Tibial artery (tissue), 4 donors: ENCODE measurements at places on chromosomes 13 and 19.

- DNase-seq = no peak
These were observed 104.2 kb upstream of the IPO5 start for GRCh38 chr13:97849305-97849704.

- no peak for DNase-seq
These were observed 96.3 kb downstream of the TBC1D4 start for GRCh38 chr13:75385708-75386083.

GRCh38 chr13:25469169-25469525 is 97.4 kb downstream of the ATP8A2 start:
- no peak for DNase-seq

DNA sequence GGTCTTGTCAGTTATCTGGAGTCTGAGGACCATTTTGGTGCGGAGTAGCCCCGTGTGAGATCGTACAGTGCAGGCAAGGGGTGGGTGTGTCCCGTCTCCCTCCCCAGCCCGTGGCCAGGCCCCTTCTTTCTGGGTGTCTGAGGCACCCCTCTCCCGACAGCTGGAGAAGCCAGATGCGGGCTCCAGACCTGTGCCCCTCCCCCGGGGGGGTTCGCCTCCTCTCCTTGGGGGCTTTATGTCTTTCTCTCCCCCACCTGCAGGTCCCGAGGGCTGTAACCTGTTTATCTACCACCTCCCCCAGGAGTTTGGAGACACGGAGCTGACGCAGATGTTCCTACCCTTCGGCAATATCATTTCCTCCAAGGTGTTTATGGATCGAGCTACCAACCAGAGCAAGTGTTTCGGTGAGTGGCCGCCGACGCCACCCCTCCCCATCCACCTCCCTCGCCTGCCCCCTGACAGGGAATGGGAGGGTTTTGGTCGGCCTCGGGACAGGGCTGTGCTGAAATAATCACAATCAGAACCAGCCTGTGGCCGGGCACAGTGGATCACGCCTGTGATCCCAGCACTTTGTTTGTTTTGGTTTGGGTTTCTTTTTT is 65.6 kb downstream of the CELF5 start:
- no peak for DNase-seq

DNA sequence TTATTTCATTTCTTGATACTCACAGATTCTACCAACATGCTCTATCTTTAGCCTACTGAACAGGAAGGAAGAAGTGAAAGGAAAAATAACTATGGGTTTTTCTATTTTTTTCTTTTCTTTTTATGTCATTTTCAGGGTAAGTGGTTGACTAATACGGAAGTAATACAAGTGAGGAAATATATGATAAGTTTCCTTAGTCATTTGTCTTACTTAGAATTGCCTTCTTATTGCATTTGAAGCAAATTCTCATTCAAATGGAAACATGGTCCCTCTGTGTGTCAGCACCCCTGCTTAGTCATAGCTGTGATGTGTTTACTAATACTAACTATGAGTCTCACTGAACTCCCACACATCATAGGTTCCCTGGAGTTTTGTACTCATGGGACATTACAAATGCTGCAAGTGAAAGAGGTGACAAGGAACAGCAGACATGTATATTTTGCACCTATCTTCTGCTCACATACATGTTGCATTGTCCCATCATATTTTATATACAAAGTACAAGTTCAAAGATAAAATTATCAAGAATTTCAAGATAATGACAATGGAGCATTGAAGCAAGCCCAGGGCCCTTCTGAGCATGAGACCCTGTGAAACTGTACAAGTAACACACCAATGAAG is 60.1 kb downstream of the DCT start:
- DNase-seq = no peak

- no peak for DNase-seq
These were observed 1.4 kb downstream of the NWD1 start for GRCh38 chr19:16721051-16721450.
